Ureter (tissue), 1 donor: ENCODE measurements at places on chromosomes 2 and 18. TPM values are rescaled to one million over a fixed set of nuclear protein-coding genes. Genes with fewer than 3 reads are reported as not detected.

TRIM43 gene
- total RNA-seq: not detected

REG1B gene
- total RNA-seq: not detected

PLB1 gene
- total RNA-seq: 9.9 TPM

NMUR1 gene
- total RNA-seq: 2.0 TPM

TOGARAM2 gene
- total RNA-seq: 0.31 TPM

SLC14A1 gene
- total RNA-seq: 136 TPM

- DNase-seq: no peak
Observed at GRCh38 chr2:212015588-212015987, 523.0 kb downstream of the ERBB4 start.

DNA sequence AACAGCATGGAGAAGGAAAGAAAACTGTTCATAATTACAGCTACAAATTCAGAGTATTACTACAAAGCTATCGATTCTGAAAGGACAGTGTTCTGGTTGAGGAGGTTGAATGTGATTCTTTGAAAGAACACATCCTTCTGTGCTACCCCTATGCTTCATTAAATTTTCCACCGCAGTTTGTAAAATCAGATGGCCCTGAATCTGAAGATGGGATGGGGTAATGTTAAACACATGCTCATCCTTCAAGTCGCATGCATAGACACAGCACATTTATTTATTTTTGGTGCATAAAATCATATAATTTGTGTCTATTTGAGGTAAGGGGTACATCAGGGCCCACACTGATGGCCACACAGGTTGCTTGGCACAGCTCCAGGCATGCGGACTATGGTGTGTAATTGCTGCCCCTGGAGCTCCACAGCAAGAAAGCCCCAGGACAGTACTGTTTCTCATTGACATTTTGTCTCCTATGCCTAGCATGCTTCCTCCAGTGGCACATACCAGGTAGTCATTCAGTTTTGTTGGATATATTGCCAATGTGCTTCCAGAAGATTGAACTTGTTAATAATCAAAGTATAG lies 238.8 kb upstream of the TANK start:
- no peak for DNase-seq

DNA sequence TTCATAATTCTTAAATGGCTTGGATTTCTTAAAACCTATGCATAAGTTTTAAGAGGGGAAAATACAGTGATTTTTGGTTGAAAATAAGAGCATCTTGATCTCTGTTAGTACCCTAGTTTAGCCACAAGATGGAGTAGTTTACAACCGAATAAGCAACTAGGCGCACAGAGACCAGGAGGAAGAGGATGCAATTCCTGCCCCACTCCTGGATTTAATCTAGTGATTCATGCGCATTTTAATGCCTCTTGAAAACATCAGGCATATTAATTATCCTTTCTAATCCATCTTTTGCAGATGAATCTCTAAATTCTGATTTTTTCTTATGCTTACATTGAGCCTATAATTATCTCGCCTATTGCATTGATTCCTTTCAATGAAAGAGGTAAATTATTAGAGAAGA lies 76.7 kb downstream of the MRPS9 start:
- DNase-seq: no peak

- DNase-seq: no peak
Observed at GRCh38 chr2:164920430-164920829, 34.9 kb downstream of the SLC38A11 start.

- DNase-seq: no peak
Observed at GRCh38 chr18:41153871-41154270, 801.2 kb upstream of the PIK3C3 start.

GRCh38 chr2:69299772-69300516 lies 87.1 kb downstream of the GFPT1 start:
- no peak for DNase-seq

DNA sequence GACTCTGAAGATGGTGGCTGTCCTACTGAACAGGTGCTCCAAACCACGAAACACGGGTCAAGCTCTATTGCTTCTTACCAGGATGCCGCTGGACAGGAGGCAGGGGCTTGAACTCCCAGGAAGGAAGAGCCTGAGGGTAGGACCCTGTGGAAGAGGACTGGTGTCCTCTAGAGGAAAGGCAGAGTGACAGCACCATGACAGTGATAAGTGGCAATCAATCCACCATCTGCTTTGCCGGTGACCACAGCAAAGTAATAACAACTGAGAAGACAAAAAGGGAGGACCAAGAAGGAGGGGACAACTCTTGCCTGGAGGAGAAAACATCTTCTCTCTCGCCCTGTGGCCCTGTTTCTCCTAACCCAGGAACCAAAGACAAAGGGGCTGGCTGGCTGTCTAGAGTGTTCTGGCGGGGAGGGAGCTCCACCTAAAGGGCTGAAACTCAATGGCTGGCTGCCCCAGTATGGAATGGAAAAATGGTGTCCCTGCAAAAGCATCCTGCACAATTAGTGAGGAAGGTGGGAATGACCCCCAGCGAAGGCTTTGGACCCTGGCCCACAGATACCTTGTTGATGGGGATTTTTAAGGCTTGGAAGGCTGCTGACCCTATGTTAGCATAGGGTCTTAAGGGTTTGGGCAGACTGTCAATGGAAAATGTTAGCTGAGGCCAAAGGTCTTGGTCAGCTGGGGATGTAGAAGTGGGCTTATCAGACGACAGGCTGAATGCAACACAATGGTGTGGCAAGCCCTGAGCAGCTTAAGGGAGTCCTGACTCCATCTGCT lies 35.4 kb downstream of the PROC start:
- no peak for DNase-seq

DNA sequence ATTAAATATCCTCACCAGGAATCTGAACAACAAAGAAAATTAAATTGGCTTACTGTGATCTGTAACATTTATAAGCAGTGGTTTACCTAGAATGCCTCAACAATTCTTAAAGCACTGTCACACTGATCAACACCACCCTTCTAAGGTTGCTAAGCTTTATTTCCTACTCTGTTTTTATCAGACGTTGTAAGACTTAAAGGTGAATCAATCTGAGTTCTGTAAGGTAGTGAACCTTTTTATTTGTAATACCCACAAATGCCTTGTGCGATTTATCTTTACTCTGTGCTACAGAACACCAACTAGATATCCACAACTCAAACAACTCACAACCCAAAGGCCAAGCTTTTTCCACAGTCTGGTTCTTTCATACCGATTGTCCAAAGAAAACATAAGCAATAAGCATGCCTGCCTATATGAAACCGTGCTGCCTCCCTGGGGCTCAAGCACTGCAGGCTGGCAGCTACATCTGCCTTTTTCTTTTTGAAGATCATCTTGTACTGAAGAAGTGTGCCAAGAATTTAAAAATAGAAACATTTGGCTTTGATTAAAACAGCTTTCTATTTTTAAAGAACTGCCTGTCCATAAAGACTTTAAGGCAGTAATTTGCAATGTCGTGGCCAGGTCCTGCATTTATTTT lies 490.7 kb downstream of the NUP35 start:
- no peak for DNase-seq

DNA sequence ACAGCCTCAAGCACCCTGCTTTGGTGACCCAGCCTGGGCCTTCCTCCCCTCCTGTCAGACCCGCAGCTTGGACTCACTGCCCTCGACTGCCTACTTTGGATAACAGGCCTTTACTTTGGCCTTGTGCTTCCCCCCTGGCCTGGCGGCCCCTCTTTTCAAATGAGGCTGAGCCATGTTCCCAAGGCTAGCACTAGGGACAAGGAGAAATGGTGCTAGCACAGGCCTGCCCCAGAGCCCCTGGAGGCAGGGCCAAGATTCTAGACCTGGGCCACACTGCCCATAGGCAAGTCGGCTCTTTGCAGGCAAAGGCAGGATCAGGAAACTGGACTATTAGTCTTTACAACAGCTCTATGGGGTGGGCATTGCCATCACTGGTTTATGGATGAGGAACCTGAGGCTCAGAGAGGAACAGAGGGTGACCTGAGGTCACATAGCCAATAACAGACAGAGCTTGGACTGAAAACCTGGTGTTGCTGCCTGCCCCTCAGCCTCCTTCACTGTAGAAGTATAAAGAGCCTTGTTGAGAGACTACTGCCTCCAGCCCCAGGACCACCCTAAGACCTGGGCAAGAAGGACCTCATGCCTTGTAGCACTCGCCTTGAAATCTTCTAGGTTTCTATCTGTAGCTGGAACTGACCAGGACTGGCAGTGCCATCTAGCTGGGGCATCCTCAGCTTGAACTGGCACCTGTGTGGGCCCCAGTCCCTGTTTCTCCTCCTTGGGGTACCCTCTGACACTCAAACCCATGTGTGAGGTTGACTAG lies 266.3 kb downstream of the DYSF start:
- no peak for DNase-seq

DNA sequence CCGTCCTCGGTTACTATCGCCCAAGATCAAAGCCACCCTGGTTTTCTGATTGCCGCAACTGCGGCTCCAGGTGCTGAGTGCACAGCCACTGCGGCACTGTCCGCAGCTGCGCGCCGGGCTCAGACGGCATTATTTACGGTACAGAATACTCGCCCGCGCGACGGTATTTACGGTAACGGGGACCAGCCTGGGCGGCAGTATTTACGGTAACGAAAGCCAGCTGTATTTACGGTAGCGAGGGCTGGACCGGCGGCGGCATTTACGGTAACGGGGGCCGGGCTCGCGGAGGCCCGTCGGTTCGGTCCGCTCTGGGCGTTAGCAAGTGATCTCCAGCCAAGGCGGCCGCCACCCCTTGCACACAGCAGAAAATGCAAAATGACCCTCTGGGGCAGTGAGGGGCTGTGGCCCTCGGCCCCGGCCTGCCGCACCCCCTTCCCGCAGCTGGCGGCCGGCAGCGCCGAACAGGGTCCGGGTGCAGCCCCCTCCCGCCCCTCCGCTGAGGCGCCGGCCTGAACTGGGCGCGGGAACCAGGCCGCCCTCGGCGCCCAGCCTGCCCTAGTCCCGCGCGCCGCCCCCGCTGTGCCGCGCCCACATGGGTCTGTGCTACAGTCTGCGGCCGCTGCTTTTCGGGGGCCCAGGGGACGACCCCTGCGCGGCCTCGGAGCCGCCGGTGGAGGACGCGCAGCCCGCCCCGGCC lies at the start of gene GNAL:
TSS of gene GNAL (plus strand) at position 293 of the 697 bp plus-strand sequence. CDS start at position 593, 300 bp downstream.
- DNase-seq: peak; percentile 83

DNA sequence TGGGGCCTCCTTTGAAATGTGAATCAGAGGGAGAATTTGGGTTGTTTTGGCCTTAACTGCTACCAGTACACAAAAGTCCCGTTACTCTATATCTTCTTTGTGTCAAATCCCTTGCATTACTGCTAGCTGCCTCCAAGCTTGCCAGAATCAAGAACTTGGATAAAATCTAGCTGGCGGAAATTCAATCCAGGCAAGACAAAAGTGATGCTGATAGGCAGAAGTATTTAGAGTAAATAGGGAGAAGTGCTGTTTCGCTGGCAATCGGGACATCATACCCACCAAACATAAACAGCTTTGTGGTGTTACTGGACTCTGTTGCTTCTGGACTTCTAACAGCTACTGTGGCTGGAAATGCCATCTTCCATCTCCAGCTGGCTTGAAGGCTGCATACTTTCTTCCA lies 2.5 kb downstream of the IFIH1 start:
- DNase-seq: no peak

DNA sequence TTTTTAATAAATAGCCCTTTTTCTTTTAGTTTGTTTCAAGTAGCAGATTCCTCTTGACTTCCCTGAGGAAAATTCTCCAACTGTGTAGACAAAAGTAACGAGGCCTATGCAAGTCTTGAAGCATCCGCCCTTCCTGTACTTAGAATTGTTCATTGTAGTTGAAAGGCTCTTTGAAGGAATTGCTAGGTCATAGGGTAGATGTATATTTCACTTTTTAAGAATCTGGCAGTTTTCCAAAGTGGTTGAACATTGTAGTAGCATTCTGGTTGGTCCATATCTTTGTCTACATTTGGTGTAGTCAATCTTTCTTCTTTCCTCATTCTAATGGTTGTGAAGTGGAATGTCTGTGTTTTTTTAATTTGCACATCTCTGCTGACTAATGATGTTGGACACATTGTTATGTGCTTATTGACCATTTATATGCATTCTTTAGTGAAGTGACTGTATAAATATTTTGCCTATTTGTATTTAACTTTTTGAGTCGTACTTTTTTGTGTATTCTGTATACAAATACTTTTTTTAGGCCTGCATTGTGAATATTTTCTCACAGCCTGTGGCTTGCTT lies 5.6 kb upstream of the SERPINB11 start:
- no peak for DNase-seq

GRCh38 chr18:57561728-57562423 lies 24.6 kb downstream of the FECH start:
- no peak for DNase-seq

DNA sequence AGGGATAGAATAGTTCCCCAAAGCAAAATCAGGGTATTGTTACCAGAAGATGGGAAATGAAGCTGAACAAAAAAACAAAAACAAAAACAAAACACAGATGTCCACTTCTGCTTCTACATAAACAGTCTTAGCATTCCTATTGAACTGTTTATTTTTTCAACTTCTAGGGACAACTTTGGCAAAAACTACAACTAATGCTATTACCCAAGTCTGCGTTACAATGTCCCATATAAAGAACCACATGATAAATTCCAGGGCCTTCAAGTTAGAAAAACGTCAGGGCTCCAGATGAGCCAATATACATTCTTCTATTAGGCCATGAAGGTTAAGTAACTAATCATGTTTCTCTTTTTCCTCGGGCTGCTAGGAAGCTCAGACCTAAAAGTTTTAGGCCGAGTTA lies 16.9 kb downstream of the PID1 start:
- no peak for DNase-seq

- no peak for DNase-seq
Observed at GRCh38 chr2:134027980-134028379, 225.9 kb upstream of the MGAT5 start.

DNA sequence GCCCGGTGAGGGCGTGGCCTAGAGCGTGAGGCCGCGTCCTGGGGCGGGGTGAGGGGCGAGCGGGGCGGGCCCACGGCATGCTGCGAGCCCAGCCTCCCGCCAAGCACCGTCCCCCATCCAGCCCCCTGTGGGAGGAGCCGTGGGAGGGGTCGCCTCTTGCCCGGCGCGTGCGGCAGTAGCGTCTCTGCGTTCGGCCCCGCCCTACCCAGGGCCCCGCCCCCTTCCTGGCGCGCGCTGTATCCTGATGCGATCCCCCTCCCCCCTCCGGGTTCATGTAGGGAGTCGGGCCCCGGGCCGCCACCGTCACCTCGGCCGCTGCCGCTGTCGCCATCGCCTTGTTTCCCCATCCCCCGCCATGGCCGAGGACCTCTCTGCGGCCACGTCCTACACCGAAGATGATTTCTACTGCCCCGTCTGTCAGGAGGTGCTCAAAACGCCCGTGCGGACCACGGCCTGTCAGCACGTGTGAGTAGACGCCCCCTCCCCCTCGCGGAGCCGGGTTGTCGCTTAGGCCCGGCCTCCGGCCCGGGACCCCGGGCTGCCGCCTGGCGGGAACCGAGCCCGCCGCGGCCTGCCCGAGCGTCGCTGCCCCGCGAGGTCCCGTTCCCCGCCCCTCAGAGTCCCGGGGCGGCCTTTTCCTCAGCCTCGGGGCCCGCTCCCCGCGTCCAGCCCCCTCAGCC lies 888 bp downstream of the RNF138 start:
- peak; percentile 99 for DNase-seq

- DNase-seq: no peak
Observed at GRCh38 chr2:144377914-144378313, 142.0 kb downstream of the ZEB2 start.
